HEK293T (cell line): ENCODE measurements at places on chromosomes 12 and 14.

DNA sequence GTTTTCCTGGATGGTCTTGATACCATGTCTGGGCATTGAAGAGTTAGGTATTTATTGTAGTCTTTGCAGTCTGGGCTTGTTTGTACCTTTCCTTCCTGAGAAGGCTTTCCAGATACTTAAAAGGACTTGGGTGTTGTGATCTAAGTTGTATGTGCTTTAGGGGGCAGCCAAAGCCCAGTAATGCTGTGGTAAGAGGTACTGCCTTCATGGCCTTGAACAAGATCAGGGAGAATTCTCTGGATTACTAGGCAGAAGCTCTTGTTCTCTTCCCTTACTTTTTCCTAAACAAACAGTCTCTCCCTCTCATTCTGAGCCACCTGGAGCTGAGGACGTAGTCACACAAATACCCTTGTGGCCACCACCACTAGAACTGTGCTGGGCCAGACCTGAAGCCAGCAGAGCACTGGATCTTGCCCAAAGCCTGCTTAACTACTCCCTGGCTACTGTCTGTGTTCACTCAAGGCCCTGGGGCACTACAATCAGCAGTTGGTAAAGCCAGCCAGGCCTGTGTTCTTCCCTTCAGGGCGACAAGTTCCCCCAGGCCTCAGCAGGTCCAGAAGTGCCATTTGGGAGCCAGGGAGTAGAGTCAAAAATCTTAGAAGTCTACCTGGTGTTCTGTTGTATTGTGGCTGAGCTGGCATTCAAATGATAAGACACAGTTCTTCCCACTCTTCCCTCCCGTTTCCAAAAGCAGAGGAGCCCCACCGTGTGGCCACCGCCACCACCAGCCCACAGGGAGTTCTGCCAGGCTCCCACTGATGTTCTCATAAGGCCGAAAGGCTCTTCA is 11.4 kb downstream of the PRORP start:
- DNase-seq = no peak

DNA sequence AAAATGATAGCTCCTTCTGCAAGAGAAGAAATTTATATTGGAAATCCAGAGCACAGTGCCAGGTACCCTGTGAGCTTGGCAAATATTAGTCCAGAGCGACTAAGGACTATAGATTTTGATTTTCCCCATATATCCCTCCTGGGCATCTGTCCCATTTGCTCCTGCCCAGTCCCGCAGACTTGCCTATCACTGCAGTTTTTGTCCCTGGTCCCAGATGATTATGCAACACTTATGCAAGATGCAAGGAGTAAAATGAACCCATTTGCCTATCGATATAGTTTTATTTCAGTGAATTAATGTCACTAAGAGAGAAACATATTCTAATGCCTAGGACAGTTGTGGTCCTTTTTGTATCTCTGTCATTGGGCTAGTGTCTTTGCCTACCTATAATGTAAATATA is 215.9 kb upstream of the BMP4 start:
- DNase-seq = no peak

- no peak for DNase-seq
These were observed 27.6 kb downstream of the HELB start for GRCh38 chr12:66329941-66330340.

- DNase-seq = no peak
These were observed 28.7 kb upstream of the REP15 start for GRCh38 chr12:27667540-27667939.

DNA sequence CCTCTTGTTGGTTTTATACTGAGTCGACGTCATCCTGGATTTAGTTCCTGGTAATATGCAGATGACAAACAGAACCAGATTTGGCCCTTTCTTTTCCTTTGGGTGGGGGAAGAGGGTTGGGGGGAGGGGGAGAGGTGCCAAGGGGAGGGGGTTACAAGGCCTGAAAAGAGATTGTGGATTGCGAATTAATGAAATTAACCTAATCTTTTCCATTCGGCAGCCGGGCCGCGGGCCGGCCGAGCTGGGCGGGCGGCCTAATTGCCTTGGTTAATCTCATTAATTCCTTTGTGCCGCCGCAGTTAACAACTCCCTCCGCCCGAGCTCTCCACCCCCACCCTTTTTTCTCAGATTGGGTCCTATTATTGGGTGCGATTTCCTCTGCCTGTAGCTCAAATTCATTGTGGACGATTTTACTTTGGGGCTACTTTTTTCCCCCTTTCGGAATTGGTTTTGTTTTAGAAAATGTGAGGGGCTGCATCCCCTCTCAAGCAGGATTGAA is 387 bp upstream of the GSC start:
- DNase-seq = no peak

DNA sequence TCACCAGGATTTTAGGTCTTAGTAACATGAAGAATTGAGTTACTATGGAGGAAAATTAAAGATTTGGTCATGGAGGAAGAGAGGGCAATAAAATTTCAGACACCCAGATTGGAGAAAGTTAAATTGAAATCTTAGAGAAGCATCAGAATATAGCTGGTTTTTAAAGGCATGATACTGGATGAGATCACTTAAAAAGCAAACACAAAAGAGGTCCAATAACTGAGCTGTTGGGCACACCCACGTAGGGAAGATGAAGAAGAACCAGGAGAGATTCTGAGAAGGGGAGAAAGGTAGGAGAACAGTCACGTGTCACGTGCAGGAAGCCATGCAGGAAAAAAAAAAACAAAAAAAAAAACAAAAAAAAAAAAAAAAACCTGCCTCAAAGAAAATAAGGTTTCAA is 18.8 kb downstream of the CAPS2 start:
- no peak for DNase-seq

DNA sequence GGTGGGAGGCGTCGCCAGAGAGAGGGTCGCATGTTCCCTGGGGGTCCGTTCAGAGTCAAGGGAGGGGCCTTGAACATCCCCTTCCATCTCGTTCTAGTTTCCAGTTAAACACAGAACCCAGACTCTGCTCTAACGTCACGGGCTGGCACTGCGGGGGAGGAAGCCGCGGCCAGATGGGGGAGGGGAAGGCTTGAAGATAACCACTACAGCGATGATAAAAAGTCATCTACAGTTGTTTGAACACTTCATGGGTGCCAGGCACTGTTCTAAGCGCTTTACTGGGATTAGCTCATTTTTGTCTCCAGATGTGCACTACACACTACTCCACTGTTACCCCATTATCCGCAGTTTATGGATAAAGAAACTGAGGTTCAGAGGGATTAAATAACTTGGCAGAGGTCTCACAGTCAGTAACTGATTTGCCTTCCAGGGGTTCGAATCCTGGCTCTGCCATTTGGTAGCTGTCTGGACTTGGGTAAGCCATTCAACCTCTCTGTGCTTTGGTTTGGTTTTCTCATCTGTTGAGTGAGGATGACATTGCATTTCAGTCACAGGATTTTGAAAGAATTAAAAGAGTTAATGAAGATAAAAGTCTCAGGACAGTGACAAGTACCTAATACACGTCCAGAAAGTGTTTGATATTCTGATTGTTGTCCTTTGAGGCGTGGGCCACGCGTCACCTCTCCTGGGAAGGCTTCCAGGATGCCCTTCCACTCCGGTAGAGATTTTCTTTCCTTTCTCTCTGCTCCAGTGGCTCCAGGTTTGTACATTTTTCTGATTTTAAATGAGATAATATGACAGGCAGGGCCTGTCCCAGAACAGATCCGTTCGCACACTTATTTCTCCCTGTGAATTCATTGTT is 798 bp upstream of the RASAL1 start:
- no peak for DNase-seq

DNA sequence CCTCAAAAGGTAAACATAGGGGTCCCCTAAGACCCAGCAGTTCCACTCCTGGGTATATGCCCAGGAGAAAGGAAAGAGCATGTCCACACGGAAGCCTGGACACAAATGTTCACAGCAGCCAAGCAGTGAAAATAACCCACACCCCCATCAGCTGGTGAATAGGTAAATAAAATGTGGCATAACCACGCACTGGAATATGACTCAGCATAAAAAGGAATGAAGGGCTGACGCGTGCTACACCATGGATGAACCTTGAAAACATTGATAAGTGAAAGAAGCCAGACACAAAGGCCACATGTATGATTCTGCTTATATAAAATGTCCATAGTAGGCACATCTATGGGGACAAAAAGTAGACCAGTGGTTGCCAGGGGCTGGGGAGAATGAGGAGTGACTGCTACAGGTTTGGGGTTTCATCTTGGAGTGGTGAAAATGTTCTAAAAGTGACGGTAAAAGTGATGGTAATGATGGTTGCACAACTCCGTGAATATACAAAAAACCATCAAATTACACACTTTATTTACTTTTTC is 3.8 kb upstream of the SCARB1 start:
- DNase-seq = no peak

GRCh38 chr14:78142998-78143397 is 27.2 kb upstream of the NRXN3 start:
- DNase-seq = no peak

GRCh38 chr14:84809158-84809557 is 720.8 kb upstream of the FLRT2 start:
- no peak for DNase-seq

DNA sequence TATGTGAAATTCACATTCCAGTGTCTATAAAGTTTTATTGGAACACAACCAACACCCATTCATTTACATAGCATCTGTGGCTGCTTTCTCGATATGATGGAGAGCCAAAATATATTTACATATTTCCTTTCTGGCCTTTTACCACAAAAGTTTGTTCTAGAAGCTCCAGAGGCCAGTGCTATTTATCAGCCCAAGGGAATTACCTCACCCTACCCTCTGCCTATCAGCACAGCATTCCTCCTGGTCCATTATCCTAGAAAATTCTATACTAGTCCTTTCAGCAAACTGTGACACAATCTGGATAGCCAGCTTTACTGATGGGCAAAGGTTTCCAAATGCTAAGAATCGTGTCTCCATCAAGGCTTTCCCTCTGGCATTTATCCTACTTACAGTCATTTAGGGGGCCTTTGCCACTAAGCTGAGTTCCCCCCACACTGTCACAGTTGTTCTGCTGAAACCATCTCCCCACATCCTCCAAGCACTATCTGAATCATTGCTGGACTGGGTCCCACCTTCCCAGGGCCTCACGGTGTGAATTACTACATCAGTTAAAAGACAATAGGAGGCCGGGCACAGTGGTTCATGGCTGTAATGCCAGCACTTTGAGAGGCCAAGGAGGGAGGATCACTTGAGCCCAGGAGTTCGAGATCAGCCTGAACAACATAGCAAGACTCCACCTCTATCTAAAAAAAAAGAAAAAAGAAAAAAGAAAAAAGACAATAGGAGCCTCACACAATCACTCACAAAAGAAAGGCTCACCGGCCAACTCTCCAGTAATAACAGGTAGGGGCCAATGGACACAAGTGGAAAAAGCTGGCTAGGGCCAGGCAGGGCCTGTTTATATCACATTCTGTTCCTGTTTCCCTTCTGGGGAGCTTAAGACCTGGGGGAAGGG is 12.1 kb downstream of the SYNE3 start:
- no peak for DNase-seq

- DNase-seq = no peak
These were observed 2.5 kb upstream of the TTC7B start for GRCh38 chr14:90818715-90819114.

DNA sequence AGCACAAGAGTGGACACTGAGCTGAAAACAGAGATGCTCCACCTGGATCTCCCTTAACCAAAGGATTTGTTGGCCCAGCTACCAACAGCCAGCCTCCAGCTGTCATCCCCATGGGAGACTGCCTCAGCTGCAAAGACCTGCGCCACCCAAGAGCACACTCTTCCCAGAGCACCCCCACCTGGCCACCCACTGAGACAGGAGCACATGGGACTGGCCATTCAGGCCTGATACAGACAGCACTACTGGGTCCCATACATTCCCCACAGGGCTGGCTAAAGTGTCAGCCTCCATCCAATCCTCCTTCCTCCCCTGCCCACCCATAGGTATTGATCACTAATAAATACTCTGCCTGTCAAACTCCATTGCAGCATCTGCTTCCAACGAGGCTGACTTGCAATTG is 241.5 kb downstream of the BCL11B start:
- DNase-seq = no peak

DNA sequence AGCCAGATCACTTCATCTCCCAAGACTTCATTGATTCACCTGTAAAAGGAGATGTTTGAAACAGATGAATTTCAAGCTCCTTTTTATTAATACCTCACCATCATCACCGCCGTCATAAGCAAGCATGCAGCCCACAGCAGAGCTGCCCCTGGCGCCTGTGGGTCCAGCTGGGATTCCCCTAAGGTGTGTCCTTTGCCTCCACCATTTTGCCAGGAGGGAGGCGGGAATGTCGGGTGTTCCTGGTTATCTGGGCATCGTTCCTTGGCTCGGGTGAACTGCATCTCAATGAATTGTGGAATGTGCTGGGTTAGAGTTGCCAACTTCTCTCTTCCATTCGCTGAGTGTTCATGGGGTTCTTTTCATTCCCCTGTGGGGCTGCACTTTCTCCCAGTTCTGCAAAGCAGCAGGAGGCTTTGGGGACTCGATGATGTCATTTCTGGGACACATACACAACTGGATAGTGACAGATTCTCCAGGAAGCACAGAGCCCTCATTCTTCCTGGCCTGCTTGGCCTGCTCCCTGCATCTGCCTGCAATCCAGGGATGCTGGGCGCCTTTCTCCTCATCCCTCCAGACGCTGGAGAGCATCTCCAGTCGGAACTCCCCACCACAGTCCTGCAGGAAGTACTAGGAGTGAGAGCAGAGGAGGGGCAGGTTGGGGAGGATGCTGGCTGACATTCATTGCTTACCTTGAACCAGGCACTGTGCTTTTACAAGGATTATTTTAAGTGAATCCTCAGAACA is 10.1 kb downstream of the CCND2 start:
- DNase-seq = no peak
